ENCODE measurements at places on chromosomes 1 and 21.
A peak's percentile ranks its signal among the peaks of the same experiment; 100 is the strongest.

- DNase-seq: no peak
Observed at GRCh38 chr1:159943278-159943640, 2.2 kb downstream of the IGSF9 start.

DNA sequence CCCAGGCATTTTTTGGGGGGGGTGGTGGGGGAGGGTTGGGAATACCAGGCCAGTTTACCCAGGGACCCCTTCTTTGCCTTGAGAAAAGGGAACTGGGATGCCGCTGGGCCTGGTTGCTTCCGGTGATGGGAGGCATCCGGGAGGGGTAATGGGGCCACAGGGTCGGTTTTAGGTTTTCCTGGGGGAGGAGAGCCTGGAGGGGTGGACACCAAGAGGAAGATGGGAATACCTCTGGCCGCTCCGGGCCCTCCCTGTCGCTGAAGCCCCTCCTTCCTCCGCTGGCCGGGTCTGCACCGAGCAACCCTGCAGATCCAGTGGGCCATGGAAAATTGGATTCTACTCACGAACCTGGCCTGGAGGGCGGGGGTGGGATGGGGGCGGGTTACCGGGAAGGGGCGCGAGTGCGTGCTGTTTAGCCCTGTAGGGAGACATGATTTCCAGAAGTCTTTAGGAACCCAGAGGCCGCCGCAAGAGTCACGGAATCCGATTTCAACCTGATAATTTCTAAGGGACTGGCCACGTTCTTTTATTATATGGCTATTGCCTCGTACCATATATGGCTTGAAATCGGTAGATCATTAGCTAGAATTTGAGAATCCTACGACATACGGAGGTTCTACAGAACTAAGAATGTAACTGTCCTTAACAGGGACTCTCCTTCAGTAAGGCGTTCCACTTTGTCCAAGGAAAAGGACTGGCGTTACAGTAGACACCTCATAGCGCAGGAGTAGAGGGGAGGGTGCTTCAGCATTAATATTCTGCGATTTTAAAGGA lies 749 bp downstream of the AKIRIN1 start:
- DNase-seq: peak; percentile 25

DNA sequence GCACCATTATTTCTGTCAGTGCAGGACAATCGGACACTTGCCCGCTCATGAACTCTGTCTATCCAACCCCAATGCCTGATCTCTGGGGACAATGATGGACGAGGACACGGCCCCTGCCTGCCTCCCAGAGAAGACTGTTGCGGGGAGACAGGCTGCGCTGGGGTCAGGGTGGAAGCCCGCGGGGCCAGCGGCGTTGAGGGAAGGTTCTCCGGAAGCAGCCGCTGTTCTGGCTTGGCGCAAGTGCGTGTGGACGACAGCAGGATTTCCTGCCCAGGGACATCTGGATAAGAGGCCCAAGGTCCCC lies 18.8 kb downstream of the RHBG start:
- DNase-seq: no peak

DNA sequence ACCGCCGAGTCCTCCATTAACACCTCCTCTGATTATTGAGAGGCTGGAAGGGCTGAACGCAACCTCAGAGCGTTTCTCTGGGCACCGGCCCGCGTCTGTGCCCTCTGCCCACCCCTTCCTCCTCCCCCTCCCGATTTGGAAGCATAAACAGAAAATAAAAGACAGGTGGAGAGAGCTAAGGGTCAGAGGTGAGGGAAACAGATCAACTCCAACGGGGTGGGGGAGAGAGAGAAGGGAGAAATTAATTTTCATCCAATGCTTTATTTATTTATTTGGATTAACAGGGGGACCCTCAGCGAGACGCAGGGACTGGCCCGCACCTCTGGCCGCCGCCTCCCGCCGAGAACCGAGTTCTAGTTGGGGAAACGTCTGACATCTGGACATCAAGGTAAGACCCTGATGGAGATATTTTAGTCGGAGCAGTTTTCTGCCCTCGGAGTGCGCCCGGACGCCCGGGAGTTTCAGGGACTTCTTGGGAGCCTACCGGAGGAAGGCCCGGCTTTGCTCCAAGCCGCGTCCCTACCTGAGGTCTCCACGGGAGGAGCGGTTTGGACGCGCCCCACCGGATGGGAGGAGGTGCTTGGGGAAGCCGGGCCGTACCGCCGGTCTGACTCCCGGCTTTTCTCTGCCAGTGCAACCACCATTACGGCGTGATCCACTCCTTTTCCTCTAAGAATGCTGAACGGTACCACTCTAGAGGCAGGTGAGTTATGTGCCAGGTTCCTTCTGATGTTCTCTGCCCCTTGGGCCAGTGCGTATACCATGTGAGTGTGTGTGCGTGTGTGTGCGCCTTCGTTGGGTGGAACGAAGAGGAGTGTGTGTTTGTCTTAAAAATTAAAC lies 5.1 kb upstream of the LHX9 start:
- DNase-seq: no peak

GRCh38 chr1:11272544-11272831 lies 510 bp upstream of the UBIAD1 start:
- DNase-seq: no peak

DNA sequence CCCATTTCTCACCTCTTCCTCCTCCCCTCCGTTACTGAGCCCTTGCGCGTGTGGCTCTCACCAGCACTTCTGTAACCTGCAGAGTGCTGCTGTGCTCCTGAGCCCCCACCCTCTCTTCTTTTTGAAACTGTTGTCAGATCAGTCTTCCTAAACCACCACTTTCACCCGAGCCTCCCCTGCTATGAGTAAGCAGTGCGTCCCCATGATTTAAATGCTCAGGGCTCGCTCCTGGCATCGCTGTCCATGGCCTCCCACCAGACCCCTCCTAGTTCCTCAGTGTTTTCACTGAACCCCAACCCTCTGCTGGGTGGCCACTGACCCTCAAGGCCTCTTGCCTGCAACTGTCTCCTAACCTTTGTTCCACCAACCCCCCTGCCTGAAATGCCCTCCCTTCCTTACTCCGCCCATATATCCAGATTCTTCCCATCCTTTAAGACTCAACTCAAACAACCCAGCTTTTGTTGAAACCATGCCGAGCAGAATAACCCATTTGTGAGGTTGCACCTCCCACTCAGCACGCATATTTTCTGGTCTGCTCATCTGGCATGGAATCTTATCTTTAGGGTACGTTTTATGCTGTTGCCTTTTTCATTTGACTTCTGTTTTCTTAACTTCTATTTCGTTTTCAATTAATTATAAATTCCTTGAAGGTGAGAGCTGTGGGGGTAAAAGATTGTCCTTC lies 64.5 kb upstream of the FAM3B start:
- DNase-seq: peak; percentile 5

- DNase-seq: no peak
Observed at GRCh38 chr1:225917536-225917935, 6.5 kb downstream of the PYCR2 start.

DNA sequence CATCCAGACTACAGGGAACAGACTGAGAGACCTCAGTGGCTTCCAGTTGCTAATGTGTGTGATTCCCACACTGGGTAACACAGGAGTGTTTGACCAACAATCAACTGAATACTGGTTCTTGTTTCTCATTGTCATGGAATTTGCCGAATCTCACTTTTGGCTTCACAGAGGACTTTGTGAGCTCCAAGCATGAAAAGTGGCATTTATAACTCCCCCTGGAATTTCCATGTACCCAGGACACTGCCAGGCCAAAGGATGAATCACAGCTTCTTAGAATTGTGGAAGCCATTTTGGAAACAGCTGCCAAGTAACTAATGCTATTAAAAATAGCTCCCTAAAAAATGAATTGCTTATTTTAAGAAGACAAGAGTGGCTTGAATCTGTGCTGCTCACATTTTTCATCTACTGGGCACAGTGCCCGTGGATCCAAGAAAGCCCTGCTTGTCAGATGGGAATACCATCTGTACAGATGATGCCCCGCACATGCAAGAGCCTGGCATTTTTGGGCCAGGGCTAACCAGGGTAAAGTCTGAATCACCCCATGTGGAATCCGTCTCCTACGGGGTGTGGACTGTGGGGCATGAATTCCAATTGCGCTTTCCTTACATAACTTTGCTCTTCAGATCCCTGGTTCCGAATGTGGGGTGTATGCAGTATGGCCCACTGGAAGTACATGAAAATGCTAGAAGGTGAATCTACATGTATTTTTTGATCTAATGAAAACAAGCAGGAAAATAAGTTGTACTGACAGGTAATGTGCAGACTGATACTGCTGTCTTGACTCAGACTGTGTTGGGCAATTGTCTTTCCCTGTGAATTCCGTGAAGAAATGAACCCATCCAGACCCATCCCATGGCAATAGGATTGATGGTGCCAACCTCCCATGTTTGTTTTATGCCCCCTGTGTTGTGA lies 487.3 kb downstream of the SIPA1L2 start:
- peak; percentile 98 for DNase-seq

- DNase-seq: no peak
Observed at GRCh38 chr1:37480125-37480466, 5.7 kb downstream of the ZC3H12A start.

DNA sequence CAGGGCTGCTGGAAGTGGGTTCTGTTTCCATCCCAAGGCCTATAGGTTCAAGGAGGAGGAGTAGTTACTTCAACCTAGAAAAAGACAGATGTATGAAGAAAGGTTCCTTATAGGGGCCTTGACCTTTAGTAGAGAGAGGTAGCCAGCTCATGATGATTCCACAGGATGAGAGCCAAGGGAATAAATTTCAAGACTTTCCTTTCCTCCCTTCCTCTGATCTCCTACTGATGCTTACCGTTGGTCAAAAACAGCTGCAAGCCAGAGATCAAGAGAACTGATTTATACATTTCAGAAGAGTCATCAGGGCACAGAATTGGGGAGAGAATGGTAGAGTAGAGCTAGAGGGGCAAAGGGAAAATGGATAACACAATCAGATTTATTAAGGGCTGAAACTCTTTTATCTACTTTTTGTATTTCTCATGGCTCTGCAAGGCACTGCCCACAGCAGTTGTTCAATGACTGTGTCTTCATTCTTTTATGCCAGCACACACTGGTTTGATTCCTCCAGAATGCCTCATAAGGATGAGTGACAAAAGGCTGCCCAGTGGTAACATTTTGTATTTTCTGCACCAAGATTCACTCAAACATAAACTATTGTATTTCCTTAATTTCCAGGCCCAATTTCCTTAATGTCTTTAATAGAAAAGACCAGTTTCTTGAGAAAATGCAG lies 37.4 kb downstream of the AK5 start:
- no peak for DNase-seq

DNA sequence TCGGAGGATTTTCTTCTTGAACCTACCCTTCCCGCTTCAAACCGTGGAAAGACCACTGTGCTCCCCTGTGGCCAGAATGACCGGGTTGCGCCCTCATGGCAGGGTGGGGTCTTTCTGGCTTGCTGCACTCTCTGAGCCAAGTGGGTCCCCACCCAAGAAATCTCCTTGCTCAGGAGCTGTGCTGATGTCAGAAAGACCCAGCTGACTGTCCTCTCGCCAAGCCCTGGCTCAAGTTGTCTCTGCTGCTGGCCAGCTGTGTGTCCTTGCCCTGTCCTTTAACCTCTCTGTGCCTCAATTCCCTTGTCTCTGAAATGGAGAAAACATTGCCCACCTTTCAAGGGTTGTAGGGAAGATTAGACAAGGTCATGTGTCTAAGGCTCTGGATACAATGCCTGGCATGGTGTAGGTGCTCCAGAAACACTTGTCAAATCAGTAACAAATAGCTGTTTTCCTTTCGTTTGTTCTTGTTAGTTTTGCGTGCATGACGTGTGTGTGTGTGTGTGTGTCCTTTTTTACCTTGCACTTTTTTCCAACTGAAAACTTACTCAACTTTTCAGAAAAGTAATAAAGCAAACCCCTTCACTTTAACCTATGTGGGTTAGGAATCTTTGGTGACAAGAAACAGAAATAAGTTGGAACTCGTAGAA lies 41.1 kb upstream of the RPL11 start:
- DNase-seq: no peak

- peak; percentile 37 for DNase-seq
Observed at GRCh38 chr21:31744182-31744800, 12.4 kb upstream of the SCAF4 start.

DNA sequence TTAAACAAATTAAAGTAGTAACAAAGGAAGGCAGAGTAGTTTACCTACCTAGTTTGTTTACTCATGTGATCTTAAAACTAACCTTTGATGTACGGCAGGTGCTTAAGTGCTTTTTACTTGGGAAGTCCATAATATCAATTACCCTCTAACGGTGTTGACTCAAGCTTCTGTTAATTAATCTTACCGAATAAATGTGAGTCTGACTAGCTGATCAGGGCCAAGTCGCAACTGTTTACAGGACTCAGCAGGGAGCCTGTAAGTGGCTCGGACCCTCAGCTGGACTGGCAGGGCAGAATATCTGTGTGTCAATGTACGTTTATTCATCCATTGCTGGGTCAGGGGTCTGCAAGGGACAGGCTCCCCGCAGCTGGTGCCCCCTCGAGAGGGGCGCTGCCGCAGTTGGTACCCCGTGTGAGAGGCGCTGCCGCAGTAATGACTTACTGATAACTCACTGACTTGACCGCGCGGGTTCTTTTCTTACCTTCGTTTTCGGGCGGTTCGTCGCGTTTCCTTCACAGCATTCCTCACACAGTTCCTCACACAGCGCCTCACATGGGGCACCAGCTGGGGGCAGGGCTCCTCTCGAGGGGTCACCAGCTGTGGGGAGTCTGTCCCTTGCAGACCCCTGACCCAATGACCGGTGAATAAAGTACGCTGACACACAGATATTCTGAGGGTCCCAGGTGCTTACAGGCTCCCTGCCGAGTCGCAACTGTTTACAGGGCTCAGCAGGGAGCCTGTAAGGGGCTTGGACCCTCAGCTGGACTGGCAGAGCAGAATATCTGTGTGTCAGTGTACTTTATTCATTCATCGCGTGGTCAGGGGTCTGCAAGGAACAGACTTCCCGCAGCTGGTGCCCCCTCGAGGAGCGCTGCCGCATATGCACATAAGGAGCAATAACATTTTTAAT lies 3.0 kb downstream of the FMO1 start:
- DNase-seq: peak; percentile 23

GRCh38 chr1:235624721-235625333 lies 24.8 kb downstream of the GNG4 start:
- peak; percentile 62 for DNase-seq

GRCh38 chr1:20495661-20496060 lies 9.7 kb upstream of the CAMK2N1 start:
- no peak for DNase-seq

DNA sequence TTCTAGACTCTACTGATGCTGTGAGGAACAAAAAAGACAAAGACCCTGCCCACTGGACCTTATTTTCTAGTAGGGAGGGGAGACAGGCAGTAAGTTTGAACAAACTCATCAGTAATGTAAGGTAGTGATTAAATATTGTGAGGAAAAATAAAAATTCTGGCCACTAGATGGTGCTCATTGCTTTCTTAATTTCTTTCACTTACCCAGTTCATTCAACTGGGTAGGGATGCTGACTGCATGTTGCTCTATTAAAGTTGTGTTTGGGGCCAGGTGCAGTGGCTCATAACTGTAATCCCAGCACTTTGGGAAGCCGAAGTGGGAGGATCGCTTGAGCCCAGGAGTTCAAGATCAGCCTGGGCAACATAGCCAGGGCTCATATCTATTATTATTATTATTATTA lies 6.3 kb upstream of the KYAT3 start:
- peak; percentile 67 for DNase-seq

Measured in AG10803 (cell line).